ENCODE measurements at places on chromosomes 1 and 21.

DNA sequence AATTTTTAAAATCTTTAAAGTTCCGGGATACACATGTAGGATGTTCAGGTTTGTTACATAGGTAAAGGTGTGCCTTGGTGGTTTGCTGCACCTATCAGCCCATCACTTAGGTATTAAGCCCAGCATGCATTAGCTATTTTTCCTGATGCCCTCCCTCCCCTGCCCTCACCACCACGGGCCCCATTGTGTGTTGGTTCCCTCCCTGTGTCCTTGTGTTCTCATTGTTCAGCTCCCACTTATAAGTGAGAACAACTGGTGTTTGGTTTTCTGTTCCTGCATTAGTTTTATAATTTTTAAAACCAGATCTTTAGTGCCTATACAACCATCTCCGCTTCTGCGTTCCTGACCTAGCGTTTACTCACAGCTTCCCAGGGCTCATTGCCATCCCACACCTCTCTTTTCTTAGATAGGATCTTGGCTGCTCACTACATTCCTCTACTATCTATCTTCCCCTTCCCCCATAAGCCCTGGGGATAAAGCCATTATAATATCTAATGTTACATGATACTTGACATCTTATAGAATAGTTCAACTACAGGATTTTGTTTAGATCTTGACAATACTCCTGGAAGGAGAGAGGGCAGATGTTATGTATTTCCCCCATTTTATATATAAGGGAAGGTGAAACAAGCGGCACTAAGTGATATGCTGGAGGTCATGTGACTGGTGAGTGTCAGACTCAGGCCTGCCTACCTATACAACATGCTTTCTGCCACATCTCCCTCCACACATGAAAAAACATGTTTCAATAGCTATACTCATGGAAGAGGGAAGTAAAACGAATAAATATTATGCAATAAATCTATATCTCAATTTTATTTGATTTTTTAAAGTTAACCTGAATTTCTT lies 52.3 kb upstream of the DNAJC6 start:
- DNase-seq = no peak

GRCh38 chr1:161988413-161988812 lies 35.3 kb downstream of the OLFML2B start:
- DNase-seq = no peak

DNA sequence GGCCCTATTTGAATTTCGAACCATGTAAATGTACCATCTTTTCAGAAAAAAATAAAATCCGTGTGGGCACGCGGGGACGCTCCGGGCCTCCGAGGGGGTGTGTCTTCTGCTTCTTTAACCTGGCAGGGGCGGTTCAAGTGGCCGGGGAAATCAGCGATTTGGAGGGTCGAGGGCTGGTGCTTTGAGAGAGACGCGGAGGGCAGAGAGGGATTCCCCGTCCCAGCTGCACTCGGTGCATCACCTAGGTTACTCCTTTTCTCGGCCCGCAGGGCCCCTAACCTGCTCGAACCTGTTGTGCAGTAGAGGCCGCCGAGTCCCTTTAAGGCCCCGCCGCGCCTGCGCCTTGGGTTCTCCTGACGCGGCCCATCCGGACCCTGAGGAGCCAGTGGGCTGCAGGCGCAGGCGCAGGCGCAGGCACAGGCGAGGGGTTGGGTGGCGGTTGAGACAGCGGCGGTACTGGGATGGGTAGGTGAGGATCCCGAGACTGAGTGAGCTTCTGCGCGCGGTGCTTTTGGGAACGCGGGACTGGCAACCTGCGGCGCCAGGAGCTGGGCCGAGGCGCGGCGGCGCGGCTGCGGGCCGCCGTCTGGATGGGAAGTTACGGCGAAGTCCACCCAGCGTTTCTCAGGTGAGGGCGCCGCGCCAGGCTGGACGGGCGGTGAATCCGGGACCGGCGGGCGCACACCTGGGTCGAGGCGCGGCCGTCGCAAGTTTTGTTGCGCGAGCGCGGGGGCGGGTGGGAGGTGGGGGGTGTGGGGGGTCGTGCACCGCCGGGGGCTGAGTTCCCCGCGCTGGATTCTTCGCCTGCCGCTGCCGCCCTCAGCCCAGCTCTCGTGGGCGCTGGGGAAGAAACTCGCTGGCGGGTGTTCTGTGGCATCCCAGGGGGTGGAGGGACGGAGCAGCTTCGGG lies at the start of gene NBPF3:
NBPF3 (plus strand) TSS at position 417 of the 909 bp plus-strand sequence. CDS start 4,950 bp downstream, outside the sequence.
- peak; percentile 84 for DNase-seq

GRCh38 chr1:220123066-220123465 lies 29.1 kb downstream of the IARS2 start:
- no peak for DNase-seq

Measured in SW480 (cell line).